RCC 7860 (cell line): ENCODE measurements at places on chromosomes 5 and 9.
A peak's percentile ranks its signal among the peaks of the same experiment; 100 is the strongest.

- no peak for DNase-seq
Observed at GRCh38 chr9:18526685-18527084, 52.7 kb downstream of the ADAMTSL1 start.

DNA sequence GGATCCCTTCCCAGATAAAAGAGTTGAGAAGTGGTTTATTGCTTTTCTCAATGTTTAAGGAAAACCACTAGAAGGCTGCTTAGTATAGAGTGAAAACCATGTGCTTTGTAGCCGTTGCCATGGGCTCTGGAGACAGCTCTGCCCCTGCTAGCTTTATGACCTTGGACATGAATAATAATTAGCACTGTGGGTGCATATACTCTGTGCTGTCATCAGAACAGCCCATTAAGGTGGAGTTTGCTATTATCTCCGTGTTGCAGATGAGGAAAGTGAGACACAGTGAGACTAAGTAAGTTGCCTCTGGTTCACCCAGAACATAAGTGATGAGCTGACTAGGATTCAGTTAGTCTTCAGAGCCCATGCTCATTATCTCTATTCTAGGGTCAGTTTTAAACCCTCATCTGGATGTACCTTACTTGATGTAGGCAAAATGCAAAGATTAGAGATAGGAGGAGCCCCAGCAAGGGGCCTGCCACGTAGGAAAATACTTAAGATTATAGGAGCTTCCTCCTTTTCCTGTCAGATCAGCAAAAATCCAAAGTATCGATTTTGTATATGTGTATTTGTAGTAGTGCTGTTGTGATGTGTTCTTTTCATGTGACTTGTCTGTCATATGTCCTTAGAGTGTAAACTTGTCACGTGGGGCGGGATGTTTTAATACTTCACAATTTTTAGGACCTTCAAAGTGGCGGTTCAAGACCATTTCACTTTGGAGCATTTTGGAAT lies 102.5 kb downstream of the TLE4 start:
- DNase-seq: no peak

DNA sequence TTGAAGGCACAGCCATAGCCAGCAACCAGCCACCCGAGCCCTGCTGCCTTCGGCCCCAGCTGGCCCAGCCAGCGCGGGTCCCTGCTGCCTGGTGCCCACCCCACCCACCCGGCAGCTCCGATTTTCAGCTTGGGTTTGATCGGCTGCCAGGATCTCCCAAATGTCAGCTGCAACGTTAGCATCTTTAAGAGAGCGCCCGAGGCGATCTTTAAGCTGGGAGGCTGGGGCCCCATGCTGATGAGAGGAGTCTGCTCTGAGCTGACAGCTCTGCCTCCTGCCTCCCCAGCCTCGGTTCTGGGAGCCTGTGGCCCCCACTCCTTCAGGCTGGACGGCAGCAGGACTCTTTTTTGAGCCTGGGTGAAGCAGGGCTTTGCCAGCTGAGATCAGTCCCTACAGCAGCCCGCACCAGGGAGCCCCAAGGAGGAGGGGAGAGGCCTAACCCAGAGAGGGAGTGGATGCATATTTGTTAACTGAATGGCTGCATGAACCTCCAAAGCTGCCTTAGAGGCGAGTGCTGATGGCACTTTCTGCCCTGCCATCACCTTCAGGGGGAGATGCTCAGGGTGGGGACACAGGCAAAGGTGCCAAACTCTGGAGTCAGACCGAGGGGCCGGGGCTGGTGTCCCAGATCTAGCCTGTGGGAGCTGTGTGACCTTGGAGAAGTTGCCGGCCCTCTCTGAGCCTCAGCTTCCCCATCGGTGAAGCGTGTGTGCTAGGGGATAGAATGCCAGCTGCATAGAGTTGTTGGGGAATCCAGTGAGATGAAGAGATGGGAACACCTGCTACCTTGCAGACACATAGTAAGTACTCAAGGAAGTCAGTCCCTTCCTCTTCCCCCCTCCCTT lies 165.5 kb downstream of the C9orf50 start:
- no peak for DNase-seq

GRCh38 chr5:79206541-79206940 lies 29.4 kb upstream of the JMY start:
- no peak for DNase-seq

DNA sequence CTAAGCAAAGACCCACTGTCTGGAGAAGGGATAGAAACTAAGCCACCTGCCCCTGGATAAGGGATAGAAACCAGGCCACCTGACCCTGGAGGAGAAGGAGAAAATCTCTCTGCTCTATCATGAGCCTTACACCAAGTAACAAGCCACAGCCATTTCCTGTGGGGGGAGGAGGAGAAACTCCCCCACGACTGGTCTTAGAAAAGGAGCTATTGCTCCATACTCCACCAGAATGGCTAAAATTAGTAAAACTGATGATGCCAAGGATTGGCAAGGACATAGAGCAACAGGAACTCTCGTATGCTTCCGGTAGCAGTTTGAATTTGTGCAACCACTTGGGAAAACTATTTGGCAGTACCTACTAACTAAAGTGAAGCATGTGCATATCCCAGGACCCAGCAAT lies 70.8 kb downstream of the ACTL7B start:
- DNase-seq: no peak

DNA sequence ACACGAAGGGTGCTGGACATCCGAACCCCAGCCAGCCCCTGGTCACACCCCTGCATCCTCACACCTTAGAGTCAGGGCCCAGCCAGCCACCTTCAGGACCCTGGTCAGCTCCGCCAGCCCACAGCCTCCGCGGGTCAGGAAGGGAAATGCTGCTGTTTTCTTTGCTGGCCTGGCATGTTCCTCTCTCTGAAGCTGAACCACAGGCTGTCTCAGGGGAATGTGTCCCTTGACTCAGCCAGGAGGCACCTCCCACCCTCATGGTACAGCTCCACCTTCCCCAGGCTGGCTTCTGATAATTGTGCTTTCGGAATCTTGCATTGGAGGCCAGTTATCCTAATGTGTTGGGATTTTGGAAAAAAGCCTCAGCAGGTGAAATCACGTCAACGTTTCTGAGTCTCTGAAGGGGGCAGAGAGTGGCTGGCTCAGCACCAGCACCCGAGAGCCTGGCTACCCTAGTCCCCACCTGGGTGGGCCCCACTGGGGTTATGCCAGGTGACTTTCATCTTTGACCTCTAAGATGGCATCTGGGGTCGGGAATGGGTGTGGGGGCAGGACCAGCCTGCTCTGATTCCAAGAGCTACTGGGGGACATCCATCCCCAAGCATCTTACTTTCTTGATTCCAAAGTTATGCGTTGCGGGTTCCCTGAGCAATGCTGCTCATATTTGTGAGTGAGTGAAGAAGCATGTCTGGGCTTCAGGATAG lies 9.8 kb upstream of the OLFM1 start:
- no peak for DNase-seq

GRCh38 chr5:176819476-176819875 lies 9.1 kb downstream of the UNC5A start:
- no peak for DNase-seq

GRCh38 chr5:111752426-111752965 lies 4.5 kb downstream of the NREP start:
- no peak for DNase-seq

- DNase-seq: no peak
Observed at GRCh38 chr5:11180890-11181289, 419.9 kb upstream of the DAP start.

- DNase-seq: no peak
Observed at GRCh38 chr9:131965841-131966240, 113.8 kb downstream of the MED27 start.

- no peak for DNase-seq
Observed at GRCh38 chr5:93569300-93570160, 11.5 kb downstream of the NR2F1-AS1 start.

DNA sequence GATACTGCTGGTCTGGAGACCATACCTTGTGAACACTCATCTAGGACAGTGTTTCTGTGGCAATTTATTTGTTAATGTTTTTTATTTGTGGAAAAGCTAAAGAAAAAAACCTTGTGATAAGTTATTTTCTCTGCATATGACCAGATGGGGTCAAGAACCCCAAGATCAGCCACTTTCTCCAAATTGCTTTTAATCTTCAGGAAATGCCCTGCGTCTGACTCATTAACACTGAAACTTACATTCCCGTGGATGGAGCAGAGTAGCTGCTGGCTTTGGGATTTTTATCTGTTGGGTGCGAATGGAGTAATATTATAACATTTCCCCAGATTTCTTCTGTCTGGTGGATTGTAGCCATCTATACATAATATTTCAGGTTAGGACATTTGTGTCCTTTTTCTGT lies 444.5 kb downstream of the SH3GL2 start:
- no peak for DNase-seq

DNA sequence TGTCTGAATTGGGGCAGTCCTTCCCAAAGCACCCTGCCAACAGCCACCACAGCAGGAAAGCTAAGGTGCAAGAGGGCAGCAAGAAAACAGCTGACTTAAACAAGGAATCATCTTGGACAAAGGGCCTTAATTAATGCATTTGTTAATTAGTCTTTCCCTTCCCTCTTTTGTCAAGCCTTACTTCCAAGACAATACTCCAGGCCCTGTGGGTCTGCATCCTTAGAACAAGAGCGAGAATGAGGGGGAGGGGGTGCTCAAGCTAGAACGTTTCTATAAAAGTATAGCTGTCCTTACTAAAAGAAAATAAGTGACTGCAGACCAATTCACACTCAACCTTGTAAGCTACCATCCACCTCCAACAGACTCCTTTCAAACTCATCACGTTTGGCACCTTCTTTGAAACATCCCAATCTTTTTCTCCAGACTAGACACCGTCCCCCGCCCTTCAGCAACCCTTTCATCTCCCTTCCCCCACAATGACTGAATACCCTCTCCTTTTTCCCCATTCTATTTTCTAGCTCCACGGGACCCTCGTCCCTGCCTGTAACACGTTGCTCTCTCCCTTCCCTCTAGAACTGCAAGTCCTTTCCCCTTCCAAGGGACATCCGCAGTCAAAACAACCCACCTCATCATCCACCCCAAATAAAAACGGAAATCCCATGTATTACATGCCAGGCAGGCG lies 85.7 kb upstream of the RNF38 start:
- no peak for DNase-seq

GRCh38 chr5:128434993-128435392 lies 103.1 kb downstream of the FBN2 start:
- no peak for DNase-seq

DNA sequence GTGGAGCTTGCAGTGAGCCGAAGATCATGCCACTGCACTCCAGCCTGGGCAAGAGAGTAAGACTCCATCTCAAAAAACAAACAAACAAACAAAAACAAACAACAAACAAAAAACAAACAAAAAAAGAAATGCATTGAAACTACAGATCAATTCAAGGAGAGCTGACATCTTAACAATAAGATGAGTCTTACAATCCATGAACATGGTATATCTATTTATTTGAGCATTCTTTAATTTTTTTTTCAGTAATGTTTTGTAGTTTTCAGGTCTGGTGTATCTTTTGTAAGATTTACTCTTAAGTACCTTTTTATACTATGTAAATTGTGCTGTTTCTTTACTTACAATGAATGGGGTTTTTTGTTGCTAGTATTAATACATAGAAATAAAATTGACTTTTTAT lies 140.1 kb upstream of the DAPK1 start:
- no peak for DNase-seq

DNA sequence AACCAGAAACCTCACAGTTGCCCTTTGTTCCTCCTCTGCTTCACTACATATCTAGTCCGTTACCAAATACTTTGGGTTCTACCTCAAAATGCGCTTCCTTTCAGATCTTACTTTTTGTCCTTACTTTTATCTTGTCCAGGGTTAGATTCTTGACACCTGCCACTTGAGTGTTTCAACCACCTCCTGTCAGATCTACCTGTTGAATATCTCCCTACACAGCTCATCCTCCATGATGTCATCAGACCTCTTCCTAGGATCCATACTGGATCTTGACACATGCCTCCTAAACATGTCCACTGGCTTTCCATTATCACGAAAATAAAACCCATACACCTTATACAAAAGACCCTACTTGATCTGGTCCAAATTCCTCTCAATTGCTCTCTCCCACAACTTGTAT lies 125.2 kb upstream of the SLC24A2 start:
- no peak for DNase-seq

DNA sequence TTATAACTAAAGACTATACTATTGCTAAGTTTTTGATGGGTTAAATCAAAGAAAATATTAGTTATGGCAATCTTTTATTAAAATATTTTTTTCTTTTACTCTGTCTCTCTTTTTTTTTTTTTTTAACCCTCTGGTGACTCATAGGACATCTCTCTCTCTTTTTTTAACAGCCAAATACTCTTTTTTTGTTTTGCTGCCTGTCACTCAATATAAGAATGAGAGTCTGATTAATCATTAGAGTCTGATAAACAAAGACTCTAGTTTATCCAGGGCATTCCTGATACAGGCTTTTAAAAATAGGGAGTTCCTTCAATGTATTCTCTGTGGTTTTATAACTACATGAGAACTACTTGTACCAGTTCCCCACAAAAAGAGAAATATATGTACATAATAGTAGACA lies 77.3 kb downstream of the SLC38A9 start:
- no peak for DNase-seq

- DNase-seq: no peak
Observed at GRCh38 chr5:56419667-56420066, 186.5 kb upstream of the ANKRD55 start.

GRCh38 chr5:72692231-72692637 lies 124.2 kb upstream of the TNPO1 start:
- no peak for DNase-seq

DNA sequence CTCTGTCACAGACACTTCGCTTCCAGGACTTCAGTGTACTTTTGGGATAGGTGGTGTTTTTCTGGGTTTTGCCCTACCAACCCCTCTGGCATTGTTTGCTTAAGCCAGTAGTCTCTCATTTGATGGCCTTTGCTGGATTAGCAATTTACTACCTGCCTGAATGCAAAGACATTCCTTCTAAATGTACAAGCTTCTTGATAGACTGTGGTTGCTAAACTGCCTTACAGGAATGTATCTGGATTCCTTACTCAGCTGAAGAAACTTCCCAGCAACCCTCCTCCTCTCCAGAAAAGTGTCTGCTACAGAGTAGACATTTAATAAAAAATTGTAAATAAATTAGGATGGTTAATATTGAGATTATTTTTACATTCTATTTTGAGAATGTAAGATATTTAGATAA lies 1916.7 kb downstream of the EFNA5 start:
- DNase-seq: no peak

DNA sequence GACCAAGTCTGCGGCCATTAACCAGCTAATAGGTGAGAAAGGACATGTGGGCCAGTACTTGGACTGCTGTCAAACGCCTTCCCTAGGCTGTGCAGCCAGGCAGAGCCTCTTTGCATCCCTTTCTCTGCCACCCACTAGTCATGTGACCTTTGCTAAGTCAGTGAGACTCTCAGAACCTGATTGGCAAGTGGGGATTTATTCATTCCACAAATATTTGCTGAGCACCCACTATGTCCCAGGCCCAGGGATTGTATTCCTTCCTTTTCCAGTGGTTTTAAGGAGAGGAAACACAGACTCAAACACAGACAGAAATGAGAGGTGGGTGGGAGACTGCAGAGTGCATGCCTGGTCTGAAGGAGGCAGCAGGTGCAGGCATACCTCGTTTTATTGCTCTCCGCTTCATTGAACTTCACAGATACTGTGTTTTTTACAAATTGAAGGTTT lies 71.6 kb upstream of the GALNT10 start:
- peak; percentile 65 for DNase-seq
